Renal cortex interstitium (tissue), 15 donors: ENCODE measurements at places on chromosomes 1 and 21.

- DNase-seq, result no peak
These were observed 66.1 kb downstream of the ALG14 start for GRCh38 chr1:95006681-95007080.

DNA sequence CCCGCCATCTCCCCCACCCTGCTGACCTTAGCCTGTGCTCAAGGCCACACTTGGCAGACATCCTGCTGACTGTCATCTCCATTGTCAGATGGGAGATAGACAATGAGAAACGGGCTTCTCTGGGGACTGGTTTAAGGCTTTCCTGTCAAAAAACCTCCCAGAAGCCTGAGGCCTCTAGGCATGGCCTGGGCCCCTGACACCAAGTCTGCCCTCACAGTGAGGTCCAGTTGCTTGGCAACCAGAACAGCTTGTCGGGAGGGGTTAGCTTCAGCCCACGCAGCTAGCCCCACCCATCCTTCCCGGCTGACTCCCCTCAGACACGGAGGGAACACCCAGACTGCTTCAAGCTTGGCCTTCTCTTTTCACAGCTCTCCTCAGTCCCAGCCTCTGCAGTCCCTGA lies 11.0 kb downstream of the PLEKHA6 start:
- DNase-seq, result peak; percentile 76

GRCh38 chr1:157139052-157139715 lies 989 bp upstream of the ETV3 start:
- no peak for DNase-seq

DNA sequence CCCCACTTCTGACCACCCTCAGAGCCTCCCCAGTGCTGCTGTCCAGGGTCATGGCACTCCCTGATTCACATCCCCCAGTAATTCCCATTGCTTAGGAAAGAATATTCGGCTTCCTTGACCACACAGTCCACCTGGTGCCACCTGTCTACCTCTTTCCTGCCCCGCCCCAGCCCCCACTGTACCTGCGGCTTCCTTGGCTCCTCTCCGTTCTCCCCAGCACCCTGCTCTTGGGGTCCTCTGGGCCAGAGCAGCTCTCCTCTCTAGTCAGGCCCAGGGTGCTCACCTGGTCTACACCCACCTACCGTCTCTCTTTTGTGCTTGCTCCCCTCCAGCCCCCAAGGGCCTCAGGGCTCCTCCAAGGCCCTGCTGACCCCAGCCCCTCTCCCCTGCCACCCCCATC lies 142.6 kb downstream of the PEX14 start:
- no peak for DNase-seq

GRCh38 chr21:43975469-43976098 lies 36.5 kb upstream of the TRAPPC10 start:
- no peak for DNase-seq

DNA sequence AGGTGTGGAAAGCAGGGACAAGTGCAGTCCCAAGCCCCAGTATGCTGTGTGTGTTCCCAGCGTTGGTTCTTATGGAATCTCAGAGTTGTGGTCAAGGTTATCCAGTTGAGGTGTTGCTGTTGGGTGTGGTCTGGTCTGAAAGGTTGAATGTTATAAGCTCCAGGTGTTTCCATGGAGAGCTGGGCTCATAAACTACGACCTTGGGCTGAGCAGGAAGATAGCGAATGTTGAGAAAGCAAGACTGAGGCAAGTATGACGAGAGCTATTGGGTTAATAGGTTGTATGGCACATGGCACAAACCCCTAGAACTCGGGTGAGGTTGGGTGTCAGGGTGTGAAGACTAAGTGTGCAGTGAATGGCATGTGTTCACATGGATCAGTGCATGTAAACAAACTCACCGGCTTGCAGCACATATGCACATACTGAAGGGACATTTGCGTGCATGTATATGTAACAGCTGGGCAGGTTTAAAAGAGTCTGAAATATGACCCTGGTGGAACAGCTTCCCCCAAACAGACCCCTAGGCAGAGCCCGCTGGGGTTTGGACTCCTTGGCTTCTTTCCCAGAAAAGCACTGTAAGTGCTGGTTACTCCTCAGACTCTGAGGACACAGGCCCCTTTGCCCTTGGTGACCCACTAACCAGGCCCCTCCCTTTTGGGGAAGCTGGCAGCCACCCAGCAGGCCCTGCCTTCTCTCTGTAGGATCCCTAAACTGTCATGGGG lies 117.5 kb downstream of the NAV1 start:
- DNase-seq, result no peak

- no peak for DNase-seq
These were observed 106.0 kb downstream of the SUSD4 start for GRCh38 chr1:223257856-223258550.

DNA sequence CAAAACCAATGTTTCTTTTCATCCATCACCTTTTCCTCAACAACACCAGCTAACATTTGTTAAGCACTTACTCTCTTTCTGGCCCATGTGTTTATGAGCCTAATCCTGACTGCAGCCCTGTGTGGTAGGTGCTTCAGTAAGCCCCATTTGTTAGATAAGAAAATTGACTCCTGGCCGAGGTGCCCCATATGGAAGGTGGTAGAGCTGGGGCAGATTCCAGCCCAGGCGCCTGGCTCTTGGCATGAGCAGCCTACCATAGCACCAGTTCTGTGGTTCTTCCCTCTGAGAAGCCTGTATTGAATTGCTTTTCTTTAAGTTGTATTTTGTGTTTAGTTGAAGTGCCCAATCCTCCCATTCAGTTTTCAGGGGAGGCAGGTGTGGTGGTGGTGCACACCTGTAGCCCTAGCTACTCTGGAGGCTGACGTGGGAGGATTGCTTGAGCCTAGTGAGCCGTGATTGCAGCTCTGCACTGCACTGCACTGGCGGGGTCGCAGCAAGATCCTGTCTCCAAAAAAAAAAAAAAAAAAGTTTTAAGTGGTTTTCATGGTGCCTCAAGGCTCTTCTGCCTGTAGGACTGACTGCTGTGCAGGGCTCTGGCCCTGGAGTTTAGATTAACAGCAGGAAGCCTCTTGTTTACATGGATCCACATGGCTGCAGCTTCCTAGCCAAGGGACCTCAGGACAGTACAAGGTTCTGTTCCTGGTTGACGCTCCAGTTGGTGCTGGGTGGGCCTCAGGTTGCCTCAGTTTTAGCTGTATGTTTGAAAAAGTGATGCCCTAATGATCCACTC lies 125.9 kb downstream of the MRPS6 start:
- DNase-seq, result no peak
